ENCODE measurements at places on chromosomes 16 and 17.

- no peak for DNase-seq
- H3K27ac ChIP-seq = no peak overlapping the region
- peaks cover 3% of the 10 kb centered on the region for H3K36me3 ChIP-seq
- no peaks in the 10 kb centered on the region for H3K27me3 ChIP-seq
- peaks cover 21% of the 10 kb centered on the region for H3K4me1 ChIP-seq
Measured at GRCh38 chr17:75783069-75783783, 1.4 kb upstream of the UNK start.

DNA sequence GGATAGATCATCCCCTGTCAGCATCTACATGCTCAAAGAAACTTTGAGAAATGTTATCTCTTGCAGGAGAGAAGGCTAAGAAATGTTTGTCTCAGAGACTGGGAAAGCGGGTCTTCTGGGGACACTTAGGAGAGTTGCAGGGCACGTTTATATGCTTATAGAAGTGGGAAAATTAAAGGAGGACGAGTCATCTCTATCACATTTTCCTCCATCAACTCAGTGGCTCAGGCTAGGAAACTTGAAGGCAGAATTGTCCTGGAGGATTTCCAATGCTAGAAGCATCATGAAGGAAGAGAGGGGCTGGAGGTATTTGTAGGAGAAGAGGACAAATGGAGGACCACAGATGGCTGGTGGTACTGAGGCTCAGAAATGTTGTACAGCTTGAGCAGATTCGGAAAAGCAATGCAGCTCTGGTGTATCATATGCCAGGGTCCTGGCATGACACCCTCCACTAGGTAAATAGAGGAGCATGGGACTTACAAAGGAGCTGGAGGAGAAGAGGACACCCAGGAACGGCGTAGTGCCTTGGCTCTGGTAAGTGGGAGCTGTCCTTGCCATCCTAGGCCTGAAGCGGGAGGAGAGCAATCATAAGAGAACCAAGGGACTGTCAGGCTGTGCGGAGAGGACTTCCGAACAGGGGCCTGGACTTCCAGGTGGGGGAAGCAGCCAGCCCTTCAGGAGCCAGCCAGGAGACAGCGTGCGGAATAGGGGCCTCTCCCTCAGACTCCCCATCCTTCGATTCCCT is 4.5 kb upstream of the HS3ST3B1 start:
- no peak overlapping the region for H3K4me3 ChIP-seq
- H3K4me1 ChIP-seq = peaks cover 9% of the 10 kb centered on the region
- H3K27ac ChIP-seq = no peak overlapping the region
- no peaks in the 10 kb centered on the region for H3K36me3 ChIP-seq
- DNase-seq = no peak
- peaks cover 45% of the 10 kb centered on the region for H3K27me3 ChIP-seq

DNA sequence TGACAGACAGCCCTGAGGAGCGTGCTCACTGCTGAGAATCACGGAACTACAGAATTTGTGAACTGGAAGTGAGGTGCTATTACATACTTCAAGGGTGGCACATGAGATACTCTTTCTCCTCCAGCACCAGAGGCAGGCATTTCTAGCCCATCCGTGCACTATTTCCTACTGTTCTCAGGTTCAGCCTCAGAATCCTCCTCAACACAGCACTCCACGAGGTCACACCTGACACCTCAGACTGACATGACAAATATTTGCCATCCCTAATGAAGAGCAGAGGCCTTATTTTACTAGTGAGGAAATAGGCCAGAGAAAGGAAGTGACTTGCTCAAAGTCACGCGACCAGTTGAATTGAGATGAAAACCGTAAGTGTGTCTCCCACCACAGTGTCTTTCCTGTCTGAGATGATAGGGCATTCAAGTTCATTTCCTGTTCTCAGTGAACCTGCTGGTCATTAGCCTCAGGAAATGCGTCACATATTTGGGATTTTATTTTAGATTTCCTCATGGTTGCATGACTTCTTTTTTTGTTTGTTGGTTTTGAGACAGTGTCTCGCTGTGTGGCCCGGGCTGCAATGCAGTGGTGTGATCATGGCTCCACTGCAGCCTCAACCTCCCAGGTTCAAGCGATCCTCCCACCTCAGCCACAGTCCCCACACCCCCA is 23.6 kb downstream of the SEZ6 start:
- no peaks in the 10 kb centered on the region for H3K27me3 ChIP-seq
- H3K4me1 ChIP-seq = peaks cover 30% of the 10 kb centered on the region
- no peak overlapping the region for H3K4me3 ChIP-seq
- DNase-seq = no peak

GRCh38 chr17:49438436-49439278 is 24.0 kb upstream of the PHB1 start:
- peaks cover 16% of the 10 kb centered on the region for H3K4me1 ChIP-seq
- H3K27ac ChIP-seq = peak overlapping the region; percentile 88
- H3K36me3 ChIP-seq = no peaks in the 10 kb centered on the region
- H3K4me3 ChIP-seq = peak overlapping the region; percentile 13
- DNase-seq = peak; percentile 89

DNA sequence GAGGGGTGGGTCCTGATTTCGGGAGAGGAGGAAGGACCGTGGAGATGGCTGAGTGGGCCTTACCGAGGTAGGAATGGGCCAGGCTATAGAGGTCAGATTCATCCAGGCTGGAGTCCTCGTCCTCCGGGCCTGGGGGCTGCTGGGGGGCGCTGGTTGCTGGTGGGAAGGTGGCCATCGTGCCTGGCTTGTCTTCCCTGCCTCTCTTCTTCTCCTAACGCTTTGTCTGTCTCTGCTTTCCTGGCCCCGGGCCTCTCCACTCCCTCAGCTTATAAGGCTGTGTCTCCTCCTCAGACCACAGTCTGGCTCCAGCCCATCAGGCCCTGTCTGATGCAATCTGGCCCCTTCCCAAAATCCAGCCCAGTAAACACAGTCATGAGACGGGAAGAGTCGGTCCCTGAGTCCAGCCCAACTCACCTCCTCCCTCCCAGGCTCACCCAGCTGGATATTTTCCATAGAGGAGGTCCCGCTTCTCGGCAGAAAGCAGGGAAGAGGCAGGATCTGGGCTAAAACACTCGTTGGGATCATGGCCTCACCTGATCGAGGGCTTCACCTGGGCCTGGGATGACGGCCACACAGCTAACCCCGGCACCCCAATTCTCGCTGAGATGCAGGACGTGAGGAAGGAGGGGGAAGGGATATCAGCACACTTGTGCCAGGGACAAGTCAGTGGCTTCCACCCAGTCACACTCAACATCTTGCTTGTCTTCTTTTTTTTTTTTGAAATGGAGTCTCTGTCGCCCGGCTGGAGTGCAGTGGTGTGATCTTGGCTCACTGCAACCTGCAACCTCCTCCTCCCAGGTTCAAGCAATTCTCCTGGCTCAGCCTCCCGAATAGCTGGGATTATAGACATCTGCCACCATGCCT is at the start of gene NUPR1:
NUPR1 (minus strand) TSS at position 242 of the 864 bp plus-strand sequence; CDS start at position 175, 67 bp downstream.
- DNase-seq = no peak
- no peak within 1 kb of the TSS for H3K4me3 ChIP-seq
- no peaks in the 10 kb centered on the region for H3K36me3 ChIP-seq
- H3K27me3 ChIP-seq = no peaks in the 10 kb centered on the region
- H3K27ac ChIP-seq = no peak within 1 kb of the TSS

Data from neuronal stem cell (in vitro differentiated cells).